HFFc6 (cell line): ENCODE measurements at places on chromosomes 13 and 19.

- DNase-seq, result no peak
- no peak overlapping the region for H3K4me3 ChIP-seq
- H3K36me3 ChIP-seq, result peaks cover 14% of the 10 kb centered on the region
- no peak overlapping the region for H3K27ac ChIP-seq
- H3K27me3 ChIP-seq, result no peaks in the 10 kb centered on the region
- no peaks in the 10 kb centered on the region for H3K4me1 ChIP-seq
Observed at GRCh38 chr19:58460039-58460438, 6.8 kb upstream of the ZNF324 start.

DNA sequence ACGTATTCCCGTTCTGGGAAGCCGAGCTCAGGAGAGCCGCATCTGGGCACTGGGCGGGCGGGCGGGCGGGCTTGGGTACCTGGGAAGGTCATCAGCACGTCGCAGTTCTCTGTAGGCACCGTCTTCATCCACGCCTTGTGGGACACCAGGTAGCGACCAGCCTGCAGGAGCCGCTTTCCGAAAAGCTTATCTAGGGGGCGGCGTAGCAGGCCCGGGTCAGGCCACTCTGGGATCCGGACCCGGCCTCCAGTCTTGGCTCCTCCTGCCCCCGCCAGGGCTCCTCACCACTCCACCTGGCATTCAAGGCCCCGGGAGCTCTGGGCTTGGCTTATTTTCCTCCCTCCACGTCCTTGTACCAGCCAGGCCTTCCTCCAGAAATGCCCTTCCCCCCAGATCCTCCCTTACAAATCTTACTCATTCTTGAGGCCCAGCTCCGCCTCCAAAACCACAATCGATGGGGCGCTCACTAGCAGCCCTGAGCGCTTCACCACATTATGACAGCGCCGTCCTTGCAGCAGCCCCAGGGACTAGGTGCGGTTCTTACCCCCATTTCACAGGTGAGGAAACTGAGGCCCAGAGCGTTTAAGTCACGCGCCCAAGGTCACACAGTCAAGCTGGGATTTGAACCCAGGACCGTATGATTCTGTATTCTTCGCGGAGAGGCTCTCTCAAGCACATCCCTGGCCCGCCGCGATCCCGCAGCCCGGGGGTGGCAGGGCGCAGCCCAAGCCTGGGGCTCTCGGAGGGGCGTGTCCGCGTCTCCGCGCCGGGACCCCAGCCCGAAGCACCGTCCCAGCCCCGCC lies 843 bp downstream of the ANO8 start:
- H3K4me3 ChIP-seq, result peak overlapping the region; percentile 88
- peaks cover 5% of the 10 kb centered on the region for H3K27me3 ChIP-seq
- H3K4me1 ChIP-seq, result peaks cover 12% of the 10 kb centered on the region
- peak overlapping the region; percentile 74 for H3K27ac ChIP-seq
- H3K36me3 ChIP-seq, result peaks cover 10% of the 10 kb centered on the region

- no peaks in the 10 kb centered on the region for H3K4me1 ChIP-seq
- H3K36me3 ChIP-seq, result no peaks in the 10 kb centered on the region
- DNase-seq, result no peak
Observed at GRCh38 chr13:76048131-76048530, 412.0 kb downstream of the LMO7 start.

GRCh38 chr19:45498411-45499195 lies at the start of gene PPM1N:
PPM1N (plus strand) TSS chr19:45498443; CDS start chr19:45498473, 30 bp downstream.
- peaks cover 10% of the 10 kb centered on the region for H3K27me3 ChIP-seq
- H3K4me1 ChIP-seq, result peaks cover 27% of the 10 kb centered on the region
- peak within 1 kb of the TSS; percentile 89 for H3K4me3 ChIP-seq
- peak within 1 kb of the TSS; percentile 59; the same call in 1 of the 2 replicates for H3K27ac ChIP-seq
- H3K36me3 ChIP-seq, result no peaks in the 10 kb centered on the region
- no peak for DNase-seq

DNA sequence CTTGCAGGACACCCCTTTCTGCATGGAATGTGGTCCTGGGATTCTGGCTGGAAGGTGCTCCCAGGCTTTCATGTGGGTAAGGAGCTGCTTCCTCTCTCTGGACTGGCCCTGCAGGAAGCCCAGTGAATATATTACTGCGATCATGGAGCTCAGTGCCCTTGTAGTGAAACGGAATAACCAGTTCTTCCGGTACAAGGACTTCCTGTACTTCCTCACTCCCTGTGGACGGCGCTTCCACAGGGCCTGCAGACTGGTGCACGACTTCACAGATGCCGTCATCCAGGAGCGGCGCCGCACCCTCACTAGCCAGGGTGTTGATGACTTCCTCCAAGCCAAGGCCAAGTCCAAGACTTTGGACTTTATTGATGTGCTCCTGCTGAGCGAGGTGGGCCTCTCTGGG lies 8.0 kb downstream of the CYP4F8 start:
- no peaks in the 10 kb centered on the region; the same call in 1 of the 2 replicates for H3K27me3 ChIP-seq
- H3K27ac ChIP-seq, result no peak overlapping the region
- no peaks in the 10 kb centered on the region for H3K4me1 ChIP-seq
- no peaks in the 10 kb centered on the region for H3K36me3 ChIP-seq
- H3K4me3 ChIP-seq, result no peak overlapping the region

GRCh38 chr13:47474839-47475238 lies 526.2 kb downstream of the SUCLA2 start:
- DNase-seq, result no peak
- H3K36me3 ChIP-seq, result peaks cover 4% of the 10 kb centered on the region; the same call in 1 of the 2 replicates
- H3K4me1 ChIP-seq, result peaks cover 34% of the 10 kb centered on the region
- H3K27me3 ChIP-seq, result no peaks in the 10 kb centered on the region
- H3K27ac ChIP-seq, result no peak overlapping the region

GRCh38 chr19:36051236-36051635 lies 2.8 kb downstream of the THAP8 start:
- H3K36me3 ChIP-seq, result no peaks in the 10 kb centered on the region
- peaks cover 17% of the 10 kb centered on the region for H3K4me1 ChIP-seq
- H3K27ac ChIP-seq, result no peak overlapping the region; the same call in 1 of the 2 replicates
- no peak overlapping the region for H3K4me3 ChIP-seq

GRCh38 chr19:10295305-10295846 lies 5.6 kb downstream of the ICAM5 start:
- H3K27ac ChIP-seq, result no peak overlapping the region
- peaks cover 5% of the 10 kb centered on the region for H3K27me3 ChIP-seq
- no peak for DNase-seq
- H3K4me1 ChIP-seq, result peaks cover 14% of the 10 kb centered on the region
